ENCODE measurements at places on chromosomes 7 and 10.

DNA sequence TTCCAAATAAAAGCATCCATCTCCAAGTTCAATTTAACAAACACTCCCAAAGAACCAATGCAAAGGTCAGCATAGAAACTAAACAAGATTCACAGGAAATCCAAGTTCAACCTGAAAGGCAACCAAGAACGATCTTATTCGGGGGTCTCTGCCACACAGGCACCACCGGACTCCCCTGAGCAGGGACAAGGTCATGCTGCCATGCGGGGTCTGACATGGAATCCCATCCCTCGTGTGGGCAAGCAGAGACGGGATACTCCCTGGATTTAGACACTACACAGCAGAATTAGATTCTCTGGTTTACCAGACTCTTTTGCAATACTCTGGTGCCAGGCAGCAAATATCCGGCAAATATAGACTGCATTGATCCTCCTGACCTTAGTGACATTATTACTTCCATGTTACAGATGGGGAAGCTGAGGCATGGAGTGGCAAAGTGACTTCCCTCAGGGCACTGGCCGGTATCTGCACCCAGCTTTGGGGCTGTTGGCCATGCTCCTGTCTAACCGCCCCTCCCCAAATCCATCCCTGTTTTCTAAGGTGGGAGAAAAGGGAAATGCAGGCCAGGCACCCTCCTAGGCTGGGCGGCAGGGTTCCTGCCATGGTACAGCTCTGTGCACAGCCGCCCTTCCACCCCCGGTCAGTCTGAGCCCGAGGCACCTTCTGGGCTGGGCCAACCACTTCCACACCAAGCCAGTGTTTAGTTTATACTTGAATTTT lies 111.8 kb downstream of the VIPR2 start:
- no peak for DNase-seq

DNA sequence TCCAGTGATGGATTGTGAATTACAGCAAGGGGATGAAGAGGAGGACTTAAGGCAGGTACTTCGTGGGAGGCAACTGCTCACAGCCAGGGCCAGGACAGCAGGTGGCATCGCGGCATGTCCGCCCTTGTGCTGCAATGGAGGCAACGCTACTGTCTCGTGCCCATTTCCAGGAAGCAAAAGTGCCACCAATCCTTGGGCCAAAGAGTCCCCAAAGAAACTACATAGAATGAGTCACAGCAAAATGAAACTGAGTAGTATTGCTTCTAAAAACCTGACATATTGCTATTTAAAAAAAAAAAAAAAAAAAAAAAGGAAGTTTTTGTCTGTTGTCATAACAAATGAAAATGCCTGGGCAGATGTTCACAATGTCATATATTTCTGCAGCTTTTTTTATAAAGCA lies 46.6 kb downstream of the RSU1 start:
- no peak for DNase-seq

DNA sequence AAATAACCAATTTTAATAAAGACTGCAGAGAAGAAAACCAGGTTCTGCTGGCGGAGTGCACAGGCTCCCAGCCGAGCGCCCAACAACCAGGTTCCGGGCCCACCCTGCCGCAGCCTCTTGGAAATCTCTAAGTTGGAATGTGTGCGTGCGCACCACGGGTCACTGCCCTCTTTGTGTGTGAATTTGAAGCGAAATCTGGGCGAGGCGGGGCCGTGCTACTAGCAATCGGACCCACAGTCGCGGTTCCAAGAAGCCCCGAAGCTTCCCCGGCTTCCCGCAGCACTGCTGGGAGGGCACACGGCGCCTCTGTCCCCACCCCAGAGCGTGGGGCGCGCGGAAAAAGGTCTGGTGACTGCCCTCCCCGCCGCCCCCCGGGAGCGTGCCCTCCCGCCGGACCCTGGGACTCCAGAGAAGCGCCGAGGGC lies 666 bp upstream of the MAP3K8 start:
- DNase-seq = peak; percentile 24

DNA sequence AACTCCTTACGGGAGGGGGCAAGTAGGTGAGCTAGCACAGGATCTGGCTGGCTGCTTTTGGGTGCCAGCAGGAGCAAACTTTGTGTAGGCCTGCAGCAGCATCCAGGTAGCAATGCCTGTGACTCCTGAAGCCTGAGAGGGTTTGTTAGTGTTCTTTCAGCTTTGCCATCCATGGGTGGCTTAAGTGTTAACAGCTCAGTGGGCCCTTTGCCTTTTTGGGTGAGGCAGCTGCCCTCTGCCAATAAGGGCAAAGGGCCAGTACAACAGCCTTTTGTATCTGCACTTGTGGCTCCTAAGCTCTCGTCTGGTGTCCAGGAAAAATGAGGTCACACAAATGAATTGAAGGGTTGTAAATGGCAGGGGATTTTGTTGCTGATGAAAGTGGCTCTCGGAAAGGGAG lies 359.0 kb upstream of the CHRM2 start:
- no peak for DNase-seq

- DNase-seq = no peak
Measured at GRCh38 chr7:54339073-54339472, 203.1 kb upstream of the VSTM2A start.

GRCh38 chr7:158166386-158167340 lies 421.0 kb downstream of the PTPRN2 start:
- no peak for DNase-seq

GRCh38 chr7:92699560-92699959 lies 109.4 kb upstream of the FAM133B start:
- DNase-seq = no peak

DNA sequence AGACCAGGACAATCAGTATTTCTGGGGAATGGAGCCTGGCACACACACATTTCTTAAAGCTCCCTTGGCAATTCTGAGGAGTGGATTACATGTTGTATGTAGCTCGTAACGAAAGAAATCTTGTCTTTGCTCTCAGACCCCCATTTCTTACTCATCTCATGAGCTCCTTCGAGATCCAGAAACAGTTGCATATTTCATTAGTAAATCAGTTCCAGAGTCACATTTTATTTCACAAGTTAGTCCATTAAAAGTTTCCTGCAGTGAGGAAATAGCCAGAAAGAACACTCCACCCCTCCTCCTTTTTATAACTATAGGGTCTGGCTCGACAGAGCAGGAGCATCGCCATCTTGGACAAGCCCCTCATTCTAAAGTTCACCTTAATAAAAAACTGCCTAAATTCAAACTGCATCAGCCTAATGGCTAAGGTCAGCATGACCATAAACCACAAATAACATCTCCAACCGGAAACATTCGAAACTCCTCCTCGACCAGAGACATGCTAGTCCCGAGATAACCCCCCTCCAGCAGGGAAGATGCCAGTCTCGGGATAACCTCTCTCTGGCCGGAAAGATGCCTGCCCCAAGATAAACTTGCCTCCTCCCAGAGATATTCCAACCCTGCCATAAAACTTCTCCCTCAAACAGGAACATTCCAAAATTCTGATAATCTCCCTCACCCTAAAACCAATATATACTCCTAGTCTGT lies 7.4 kb downstream of the EGFR start:
- no peak for DNase-seq

GRCh38 chr7:78326876-78327275 lies 528.3 kb downstream of the PHTF2 start:
- DNase-seq = no peak

- no peak for DNase-seq
Measured at GRCh38 chr7:116534790-116535189, 10.0 kb downstream of the CAV1 start.

- no peak for DNase-seq
Measured at GRCh38 chr10:43874984-43875383, 226.3 kb upstream of the ZNF32 start.

GRCh38 chr7:51249187-51249945 lies 67.2 kb downstream of the COBL start:
- no peak for DNase-seq

- DNase-seq = no peak
Measured at GRCh38 chr7:100191775-100192174, 14.1 kb downstream of the STAG3 start.

- DNase-seq = no peak
Measured at GRCh38 chr10:49076741-49077521, 38.4 kb downstream of the VSTM4 start.

DNA sequence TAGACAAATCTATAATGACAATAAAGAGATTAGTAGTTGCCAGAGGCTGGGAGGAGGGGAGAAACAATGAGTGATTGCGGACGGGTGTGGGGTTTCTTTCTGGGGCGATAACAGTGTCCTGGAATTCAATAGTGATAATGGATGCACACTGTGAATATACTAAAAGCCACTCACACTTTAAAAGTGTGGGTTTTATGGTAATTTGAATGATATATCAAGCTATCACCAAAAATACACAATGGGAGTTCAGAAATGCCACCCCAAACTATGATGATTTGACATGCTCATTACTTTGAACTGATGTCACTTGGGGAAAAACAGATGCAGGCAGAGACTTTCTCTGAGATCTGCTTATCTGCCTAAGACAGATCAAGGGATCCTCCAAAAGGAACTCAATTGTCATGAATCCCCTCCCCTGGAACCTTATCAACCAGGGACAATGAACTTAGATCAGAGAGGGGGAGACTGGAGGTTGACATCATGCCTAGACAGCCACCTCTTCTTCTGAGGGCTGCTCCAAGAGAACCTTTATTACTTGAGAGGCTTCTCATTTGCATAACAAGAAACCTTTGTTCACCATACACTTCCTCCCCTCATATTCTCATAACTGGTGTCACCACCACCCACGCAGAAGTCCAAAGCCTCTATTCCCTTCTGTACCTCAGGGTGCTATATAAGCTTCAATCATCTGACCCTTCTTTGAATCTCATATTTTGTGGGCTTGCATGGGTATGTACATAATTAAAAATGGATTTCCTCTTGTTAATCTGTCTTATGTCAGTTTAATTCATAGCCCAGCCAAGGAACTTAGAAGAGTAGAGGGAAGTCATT lies 14.8 kb upstream of the ZC3HAV1 start:
- DNase-seq = no peak

GRCh38 chr10:22683140-22683389 lies 31.3 kb downstream of the PIP4K2A start:
- no peak for DNase-seq

- peak; percentile 52 for DNase-seq
Measured at GRCh38 chr7:50467817-50468610, 17.9 kb upstream of the FIGNL1 start.

GRCh38 chr7:148095066-148095465 lies 495.5 kb upstream of the C7orf33 start:
- DNase-seq = no peak

DNA sequence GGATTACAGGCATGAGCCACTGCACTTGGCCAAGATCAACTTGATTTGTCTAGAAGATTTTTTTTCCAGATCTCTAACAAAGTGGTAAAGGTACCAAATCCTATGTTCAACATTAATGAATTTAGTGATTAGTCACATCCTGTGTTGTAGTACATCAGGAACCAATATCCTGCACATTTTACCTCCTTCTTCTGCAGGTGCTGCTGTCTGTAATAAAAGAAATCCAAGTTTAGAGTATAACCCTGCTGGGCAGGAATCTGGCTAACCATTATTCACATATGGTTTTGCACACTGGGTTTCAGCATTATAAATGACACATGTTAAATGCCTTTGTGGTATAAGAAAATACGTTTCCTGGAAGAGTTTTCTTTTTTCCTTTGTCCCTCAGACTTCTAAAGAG lies 10.8 kb downstream of the PARD3 start:
- DNase-seq = no peak

DNA sequence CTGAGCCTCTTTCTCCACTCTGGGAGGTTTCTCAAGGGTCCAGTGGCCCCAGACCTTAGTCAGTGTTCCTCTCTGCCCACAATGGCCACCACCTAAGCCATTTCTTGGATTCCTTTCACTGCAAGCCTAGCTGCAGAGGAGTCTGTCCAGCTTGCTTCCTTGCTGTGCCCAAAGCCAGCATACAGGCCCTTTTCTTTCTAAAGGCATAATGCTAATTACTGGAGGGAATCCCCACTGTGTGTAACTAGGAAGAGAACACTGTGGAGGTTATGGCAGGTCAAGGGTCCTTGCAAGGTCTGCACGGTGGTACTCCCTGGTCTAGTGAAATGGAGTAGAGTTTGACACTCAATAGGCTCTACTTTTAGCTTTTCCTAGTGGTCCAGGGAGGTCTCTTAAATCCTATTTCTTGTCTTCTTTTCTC lies 70.4 kb upstream of the CC2D2B start:
- DNase-seq = no peak

DNA sequence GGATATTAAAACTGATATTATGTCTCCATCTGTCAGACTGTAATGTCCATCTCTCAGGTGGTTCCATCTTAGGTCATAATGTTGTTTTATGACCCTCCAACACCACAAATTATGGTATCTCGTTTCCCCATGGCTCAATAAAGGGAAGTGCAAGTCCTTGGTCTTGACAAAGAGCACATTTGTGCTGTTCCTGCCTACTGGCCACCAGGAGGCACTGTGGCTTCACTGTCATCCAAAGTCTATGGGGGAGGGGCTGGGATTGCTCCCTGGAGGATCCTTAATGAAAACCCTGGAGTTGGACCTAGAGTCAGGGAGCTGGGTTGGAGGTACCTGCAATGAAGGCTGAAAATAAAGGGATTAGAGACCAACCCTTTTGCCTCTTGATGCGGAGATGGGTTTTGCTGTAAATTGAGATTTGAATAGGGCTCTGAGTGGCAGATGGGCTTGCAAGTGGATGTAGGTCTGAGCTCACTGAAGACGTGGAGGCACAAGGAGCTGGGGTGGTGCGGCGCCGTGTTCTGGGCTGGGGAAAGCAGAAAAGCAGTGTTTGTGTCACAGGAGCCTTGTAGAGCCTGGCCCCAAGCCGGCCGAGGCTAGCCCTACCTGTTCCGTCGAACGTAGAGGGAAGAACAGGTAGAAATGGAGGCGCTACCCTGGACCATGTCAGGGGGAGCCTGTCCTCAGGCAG lies 180.5 kb upstream of the PRSS58 start:
- DNase-seq = peak; percentile 10

DNA sequence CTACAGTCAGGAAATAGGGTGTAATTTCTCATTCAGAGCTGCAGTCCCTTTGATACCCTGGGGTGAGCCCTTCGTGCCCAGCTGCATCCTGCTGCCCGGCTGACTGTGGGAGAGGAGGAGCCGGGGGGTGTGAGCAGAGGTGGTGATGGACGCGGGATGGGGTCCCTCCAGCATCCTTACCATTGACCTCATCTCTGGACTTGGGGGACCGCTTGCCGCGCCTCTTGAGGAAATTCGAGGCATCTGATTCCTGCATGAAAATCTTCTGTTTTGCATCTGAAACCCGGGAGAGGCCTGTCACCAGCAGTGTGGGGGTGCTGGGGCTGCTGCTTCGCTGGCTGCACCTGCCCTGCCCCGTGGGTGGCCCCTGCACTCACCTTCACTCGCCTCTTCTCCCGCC lies 816 bp downstream of the UCMA start:
- no peak for DNase-seq

DNA sequence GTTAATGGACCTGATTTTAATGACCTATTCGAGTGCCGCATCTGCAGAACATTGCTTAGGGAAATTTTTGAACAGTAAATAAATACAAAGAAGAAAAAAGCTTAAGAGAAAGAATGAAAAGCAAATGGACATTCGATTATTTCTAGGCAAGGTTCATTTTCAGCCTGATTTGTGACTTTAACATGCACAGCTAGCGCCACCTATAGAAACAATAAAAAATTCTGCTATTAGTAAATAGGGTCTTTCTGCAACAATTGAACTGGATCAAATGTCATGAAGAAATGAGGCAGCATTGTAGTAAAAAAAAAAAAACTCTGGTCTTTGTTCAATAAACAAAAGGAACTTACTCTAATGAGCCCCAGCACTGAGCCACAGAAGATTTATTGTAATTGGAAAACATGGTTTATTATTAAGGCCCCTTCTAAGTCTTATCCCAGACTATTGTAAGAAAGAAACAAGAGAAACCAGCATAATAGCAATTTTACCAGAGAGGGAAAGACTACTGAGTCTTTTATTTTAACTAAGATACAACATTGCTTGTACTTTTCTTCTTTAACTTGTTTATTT lies 41.4 kb upstream of the GHITM start:
- DNase-seq = no peak
